ENCODE measurements at places on chromosomes 11 and 22.

DNA sequence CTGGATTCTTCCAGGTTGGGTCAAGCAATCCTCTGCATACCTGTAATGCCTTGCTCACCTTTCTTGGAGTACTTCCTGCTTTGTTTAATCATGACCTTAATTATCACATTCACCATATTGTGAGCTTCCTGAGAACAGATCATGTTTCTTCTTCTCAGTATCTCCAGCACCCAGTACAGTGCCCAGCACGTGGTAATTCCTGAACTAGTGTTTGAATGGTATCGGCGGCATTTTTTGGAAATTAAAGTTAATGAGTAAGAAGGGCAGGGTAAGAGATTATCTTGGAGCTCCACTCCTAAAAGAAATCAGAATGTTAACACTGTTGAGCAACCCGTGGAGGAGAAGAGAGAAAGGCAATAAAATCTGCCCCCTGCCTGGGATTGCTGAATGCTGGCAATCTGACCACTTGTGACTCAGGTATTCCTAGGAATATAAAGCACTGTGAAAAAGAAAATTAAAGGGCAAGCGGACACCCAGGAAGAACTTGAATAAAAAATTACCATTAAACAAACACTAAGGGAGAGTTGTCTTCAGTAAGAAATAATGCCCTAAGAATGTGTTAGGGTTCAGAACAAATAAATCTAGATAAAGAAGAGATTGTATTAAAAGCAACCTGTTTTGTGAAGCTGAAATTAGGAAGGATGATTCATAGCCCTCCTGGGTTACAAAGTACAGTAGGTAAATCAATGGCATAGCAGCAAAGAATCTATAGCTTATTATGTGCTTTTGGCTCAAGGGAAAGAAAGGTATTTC lies 92.9 kb downstream of the PDHX start:
- DNase-seq, result no peak

GRCh38 chr11:71542879-71543777 lies 5.1 kb upstream of the KRTAP5-9 start:
- DNase-seq, result no peak

GRCh38 chr11:30479899-30480298 lies 106.3 kb downstream of the MPPED2 start:
- DNase-seq, result no peak

- no peak for DNase-seq
Measured at GRCh38 chr11:19849107-19849789, 136.6 kb downstream of the NAV2 start.

- DNase-seq, result no peak
Measured at GRCh38 chr11:26743622-26744021, 21.8 kb upstream of the SLC5A12 start.

GRCh38 chr11:84420271-84420670 lies 1134.1 kb upstream of the CCDC90B start:
- no peak for DNase-seq

- DNase-seq, result no peak
Measured at GRCh38 chr22:19880786-19881569, 26.3 kb upstream of the GNB1L start.

DNA sequence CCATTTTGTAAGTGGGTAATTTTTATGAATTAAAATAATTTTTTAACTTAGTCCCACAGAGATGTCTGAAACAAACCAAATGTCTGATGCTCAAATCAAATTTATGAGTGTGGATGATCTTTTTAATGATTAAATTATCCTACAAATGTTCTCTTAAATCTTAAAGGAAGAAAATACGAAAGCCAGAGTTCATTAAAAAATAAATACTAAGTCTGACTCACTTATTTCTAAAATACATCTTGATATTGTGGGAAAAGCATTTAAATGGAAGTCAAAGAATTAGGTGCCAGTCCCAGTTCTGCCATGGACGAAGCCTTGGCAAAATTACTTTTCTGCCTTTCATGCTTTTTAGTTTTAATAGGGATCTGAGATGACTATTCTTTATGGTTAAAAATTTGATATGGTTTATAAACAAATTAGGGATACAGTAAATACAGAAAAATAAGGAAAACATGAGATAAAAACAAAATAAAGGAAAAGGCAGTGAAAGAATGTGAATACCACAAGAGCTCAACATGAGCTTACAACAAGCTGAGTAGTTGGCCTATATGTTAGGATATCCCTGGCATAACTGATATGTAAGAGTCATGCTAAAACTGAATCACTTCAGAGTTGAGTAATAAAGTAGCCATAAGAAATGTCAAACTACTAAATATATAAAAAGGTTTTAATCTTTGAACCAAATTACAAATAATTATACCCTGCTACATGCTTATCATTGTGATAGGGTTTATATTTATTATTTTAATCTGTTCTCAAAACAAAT lies 9.2 kb downstream of the CCDC34 start:
- no peak for DNase-seq

Measured in esophagus squamous epithelium (tissue), 5 donors.